ENCODE measurements at places on chromosomes 11 and 22. TPM values are rescaled to one million over a fixed set of nuclear protein-coding genes. Genes with fewer than 3 reads are reported as not detected.

The CATSPER1 gene
- 0.43 TPM for total RNA-seq

- peak; percentile 71 for ATAC-seq
Observed at GRCh38 chr22:21952586-21953571, at the start of gene PPM1F. Gene PPM1F (minus strand): TSS chr22:21952848. CDS start chr22:21946048, 6,800 bp downstream.

GRCh38 chr11:13236626-13237025 lies 41.0 kb upstream of the BMAL1 start:
- ATAC-seq: no peak

- ATAC-seq: no peak
Observed at GRCh38 chr22:40678493-40679248, 613 bp upstream of the MCHR1 start.
